ENCODE measurements at places on chromosomes 2 and 18.

GRCh38 chr2:11467129-11467649 is 1.2 kb upstream of the E2F6 start:
- no peak for DNase-seq

DNA sequence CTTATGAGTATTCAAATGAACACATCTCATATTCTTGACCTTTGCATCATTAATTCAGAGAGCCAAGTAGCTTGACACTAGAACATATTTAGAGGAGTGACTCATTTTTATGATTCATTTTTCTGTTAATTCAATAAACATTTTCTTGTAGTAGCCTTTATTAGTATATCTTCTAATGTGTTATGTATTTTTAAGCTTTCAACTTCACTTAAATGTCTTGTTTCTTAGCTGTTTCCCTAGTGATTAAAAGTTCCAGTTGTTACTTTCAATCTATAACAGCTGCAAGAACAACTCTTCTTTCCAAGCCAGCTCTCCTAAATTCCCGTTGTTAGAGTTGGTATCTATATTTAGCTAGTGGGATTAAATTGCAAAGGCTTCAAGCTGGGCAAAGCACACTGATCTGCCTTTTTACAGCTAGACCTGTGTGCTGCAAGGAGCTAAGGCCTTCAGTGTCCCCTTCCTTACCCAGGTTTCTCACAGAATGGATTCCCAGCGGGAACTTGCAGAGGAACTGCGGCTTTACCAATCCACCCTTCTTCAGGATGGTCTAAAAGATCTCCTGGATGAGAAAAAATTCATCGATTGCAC is at the start of gene KLHL41:
TSS of gene KLHL41 (plus strand) at position 405 of the 588 bp plus-strand sequence. CDS start at position 482, 77 bp downstream.
- no peak for DNase-seq

- DNase-seq: no peak
Observed at GRCh38 chr2:102145934-102146333, 3.4 kb downstream of the IL1R1 start.

DNA sequence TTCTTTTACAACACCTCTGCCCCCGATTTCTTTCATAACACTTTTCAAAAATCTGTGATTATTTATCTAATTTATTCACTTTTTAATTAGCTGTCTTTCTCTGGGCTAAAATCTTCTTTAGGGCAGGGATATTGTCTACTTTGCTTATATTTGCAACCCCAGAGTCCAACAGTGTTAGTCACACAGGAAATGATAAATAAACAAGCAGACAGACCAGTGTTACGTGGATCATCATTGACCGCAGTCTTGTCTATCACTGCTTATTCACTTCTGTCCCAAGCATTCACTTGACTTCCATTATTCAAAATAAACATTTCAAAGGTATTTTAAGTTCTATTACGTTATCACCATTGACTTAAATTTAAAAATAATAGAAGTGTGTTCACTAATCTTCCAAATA is 237.6 kb upstream of the UBE2E3 start:
- peak; percentile 39 for DNase-seq
